ENCODE measurements at places on chromosomes 6 and 20.

- DNase-seq: no peak
Measured at GRCh38 chr20:63541371-63541770, 4.2 kb upstream of the PTK6 start.

DNA sequence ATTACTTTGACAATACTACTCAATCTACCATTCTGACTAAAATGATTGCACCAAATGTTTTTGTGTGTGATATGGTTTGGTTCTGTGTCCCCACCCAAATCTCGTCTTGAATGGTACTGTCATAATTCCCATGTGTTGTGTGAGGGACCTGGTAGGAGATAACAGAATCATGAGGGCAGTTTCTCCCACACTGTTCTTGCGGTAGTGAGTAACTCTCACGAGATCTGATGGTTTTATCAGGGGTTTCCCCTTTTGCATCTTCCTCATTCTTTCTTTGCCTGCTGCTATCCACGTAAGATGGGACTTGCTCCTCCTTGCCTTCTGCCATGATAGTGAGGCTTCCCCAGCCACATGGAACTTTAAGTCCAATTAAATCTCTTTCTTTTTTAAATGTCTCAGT lies 20.8 kb downstream of the SYCP2 start:
- no peak for DNase-seq

- no peak for DNase-seq
Measured at GRCh38 chr6:111979633-111980032, 74.3 kb upstream of the CCN6 start.

GRCh38 chr6:84167457-84167856 lies 60.0 kb downstream of the CEP162 start:
- no peak for DNase-seq

DNA sequence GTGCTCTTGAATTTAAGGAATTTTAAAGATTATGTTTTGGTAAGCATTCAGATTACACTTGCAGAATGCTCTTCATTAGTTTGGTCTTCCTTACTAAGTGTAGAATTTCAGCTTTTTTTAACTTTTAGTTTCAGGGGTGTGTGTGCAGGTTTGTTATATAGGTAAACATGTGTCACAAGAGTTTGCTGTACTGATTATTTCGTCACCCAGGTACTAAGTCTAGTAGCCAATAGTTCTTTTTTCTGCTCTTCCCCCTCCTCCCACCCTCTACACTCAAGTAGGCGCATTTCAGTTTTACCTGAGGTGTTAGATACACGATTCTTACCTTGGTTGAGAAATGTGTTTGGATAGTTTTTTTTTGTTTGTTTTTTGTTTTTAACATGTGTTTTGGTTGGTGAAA lies 68.3 kb downstream of the AFG1L start:
- DNase-seq: no peak

GRCh38 chr6:64713175-64713574 lies 993.9 kb downstream of the EYS start:
- no peak for DNase-seq

- DNase-seq: no peak
Measured at GRCh38 chr6:13409991-13410390, 77.4 kb downstream of the GFOD1 start.

DNA sequence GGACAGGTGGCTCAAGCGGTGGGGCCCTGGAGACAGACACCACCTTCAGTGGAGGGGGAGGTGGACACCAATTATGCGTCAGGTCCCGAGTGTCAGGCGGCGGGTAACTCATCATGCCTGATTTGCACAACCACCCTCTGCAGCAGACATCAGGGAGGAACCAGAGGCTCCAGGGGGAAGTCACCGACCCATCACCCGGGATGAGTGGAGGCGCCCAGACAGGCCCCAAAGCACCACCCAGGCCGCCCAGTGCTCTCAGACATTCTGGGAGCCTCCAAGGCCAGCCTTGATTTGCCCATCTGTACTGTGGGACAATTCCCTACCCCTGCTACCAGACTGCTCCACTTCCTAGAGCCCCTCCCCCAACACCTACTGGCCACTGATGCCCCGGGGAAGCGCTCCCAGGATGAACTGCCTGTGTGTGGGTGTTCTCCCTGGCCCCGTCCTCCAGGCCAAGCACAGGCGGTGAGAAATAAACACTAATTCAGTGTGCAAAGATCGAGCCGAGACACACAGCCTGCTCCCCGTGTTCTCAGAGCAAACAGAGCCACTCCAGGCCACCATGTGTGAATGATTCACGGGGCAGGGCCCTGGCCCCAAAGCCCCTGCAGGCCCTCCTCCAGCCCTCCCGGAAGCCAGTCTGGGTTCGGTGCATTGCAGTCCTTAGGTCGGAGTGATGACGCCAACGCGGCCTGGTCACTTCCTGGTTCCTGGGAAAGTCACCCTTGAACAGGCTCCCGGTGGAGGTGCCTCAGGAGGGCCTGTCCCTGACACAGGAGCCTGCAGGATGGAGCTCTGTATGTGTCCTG lies 107.2 kb downstream of the ASXL1 start:
- no peak for DNase-seq

DNA sequence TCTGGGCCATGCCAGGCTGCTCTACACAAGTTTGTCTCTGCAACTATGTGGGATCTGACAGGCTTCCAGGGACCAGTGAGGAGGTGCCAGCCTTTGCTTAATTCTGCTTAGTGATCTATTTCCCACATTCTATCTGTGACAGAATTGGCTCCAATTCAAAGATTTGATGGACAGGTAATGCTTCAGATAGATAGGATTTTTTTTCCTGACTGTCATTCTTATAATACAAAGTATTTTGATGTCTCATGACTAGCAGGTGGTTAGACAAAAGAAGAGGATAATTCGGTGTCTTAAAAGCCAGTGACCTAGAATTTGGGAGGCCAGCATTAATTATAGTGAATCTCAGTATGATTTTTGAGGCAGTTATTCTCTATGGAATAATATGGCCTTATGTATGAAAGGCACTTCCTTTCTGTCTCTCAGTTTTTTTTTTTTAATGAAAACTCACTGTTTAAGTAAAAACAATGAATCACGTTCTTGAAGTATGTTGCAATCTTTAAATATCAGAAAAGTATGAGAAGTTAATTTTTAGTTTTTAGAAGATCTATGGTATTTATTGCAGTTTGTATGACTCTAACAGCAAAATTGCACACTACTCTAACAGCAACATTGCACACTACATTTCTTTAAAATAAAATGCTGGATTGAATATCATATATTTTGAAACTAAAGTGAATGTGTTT lies 43.7 kb downstream of the TMEM200A start:
- no peak for DNase-seq

GRCh38 chr6:14616656-14617055 lies 499.1 kb downstream of the CD83 start:
- DNase-seq: no peak

GRCh38 chr6:692858-693722 lies at the start of gene EXOC2:
Gene EXOC2 (minus strand): TSS chr6:693139. CDS start chr6:637818, 55,321 bp downstream.
- DNase-seq: peak; percentile 68

- no peak for DNase-seq
Measured at GRCh38 chr20:50286609-50287008, 96.0 kb downstream of the CEBPB start.

DNA sequence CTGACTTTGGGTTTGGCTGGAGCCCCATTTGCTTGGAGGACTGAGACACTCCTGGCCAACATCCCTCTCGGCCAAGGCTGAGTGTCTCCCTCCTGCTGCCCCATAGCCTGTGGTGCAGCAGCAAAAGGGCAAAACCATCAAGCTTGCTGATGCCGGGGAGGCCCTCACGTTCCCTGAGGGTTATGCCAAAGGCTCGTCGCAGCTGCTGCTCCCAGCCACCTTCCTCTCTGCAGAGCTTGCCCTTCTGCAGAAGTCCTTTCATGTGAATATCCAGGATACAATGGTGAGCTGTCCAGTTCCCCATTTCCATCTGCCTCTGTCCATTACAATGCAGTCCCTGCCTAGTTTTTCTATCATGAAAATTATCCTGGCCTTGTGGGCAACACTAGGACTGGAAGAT lies 6.0 kb downstream of the BPIFB6 start:
- DNase-seq: no peak

DNA sequence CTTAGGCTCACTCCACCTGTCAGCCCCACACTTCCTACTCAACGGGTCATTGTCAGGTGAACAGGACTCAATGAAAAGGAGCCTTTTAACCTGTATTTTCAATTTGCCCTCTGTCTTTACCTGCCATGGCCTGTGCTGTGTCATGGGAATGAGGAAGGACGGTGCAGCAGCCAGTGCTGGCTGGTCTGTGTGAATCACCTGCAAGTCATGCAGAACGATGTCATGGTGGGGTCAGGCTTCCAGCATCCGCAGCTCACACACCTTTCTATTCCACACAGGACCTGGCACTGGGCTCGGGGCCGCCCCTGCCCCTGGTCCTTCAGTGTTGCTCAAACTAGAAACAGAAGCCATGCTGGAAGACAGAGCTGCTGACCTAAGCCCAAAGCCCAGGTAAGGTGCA lies 188.7 kb upstream of the GMDS start:
- no peak for DNase-seq

DNA sequence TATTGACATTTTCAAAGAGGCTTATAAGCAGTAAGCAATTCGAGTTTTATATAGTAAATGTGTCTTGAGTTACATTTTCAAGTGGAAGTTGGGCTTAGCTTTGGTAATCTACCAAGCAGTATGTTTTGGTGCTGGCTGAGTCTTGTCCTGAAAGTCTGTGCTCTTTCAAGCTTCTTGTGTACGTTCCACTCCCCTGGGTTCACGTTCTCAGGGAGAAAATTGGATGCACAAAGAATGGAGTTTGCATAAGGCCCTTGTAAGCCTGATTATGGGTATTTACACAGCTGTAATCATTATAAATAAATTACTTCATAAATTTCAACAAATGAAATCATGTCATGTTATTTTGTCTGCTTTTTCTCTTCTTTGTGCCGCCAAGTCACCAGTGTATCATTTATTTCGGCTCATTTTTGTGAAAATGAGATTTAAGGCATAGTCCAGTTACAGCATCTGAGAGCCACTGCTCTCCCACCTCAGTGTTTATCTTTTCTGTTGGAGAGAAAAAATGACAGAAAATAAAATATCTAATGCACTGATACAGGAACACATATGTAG lies 262.5 kb downstream of the BTBD3 start:
- DNase-seq: no peak

DNA sequence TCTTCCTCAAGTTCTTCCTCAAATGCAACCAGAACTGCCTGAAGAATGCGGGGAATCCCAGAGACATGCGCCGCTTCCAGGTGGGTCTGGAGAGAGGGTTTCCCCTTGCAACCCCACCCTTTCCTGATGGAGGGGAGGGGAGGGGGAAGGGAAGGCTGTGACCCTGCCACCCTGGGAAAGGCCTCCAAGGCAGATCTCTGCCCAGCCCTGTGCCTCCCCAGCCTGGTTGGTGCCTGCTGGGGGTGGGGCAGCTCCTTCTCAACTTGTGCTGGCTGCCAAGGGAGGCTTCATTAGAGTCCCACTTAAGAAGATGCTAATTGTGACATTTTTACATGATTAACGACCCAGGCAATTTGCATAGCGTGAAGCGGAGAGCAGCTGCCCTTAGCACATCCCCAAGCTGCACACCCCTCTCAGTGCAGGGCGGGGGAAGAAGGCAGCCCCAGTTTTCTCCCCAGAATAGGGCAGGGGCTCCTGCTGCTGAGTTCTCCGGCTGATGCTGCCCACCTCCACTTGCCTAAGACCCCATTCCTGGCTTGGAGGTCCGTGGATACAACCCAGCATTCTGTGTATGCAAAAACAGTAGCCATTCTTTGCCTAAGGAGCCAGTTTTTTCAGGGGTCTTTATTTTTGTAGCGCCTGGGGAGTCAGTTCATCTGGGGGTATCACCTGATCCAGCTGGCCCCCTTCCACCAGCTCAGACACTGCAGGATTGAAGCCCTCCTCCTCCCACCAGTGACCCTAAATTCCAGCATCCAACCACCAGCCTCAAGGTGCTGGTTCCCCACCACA lies 51.7 kb downstream of the CPXM1 start:
- no peak for DNase-seq

GRCh38 chr6:101401792-101402621 lies 8.5 kb downstream of the GRIK2 start:
- no peak for DNase-seq
